ENCODE measurements at places on chromosomes 1 and 21. TPM values are rescaled to one million over a fixed set of nuclear protein-coding genes. Genes with fewer than 3 reads are reported as not detected.

Gene CNST
- 27.3 TPM for polyA plus RNA-seq

Gene KCNE2
- polyA plus RNA-seq: not detected

Gene SLC1A7
- polyA plus RNA-seq: 0.16 TPM

Gene PTPRF
- 10.5 TPM for polyA plus RNA-seq

Gene TNFRSF25
- 63.8 TPM for polyA plus RNA-seq

Gene PYHIN1
- 0.48 TPM for polyA plus RNA-seq

Gene PDE9A
- polyA plus RNA-seq: 19.9 TPM

Gene RPTN
- not detected for polyA plus RNA-seq

Gene AKNAD1
- polyA plus RNA-seq: 8.5 TPM

Gene KIF2C
- 0.48 TPM for polyA plus RNA-seq

Gene RPE65
- not detected for polyA plus RNA-seq

Gene ANKRD65
- polyA plus RNA-seq: 0.53 TPM

Gene LEPR
- polyA plus RNA-seq: 3.8 TPM

Gene ADGRB2
- polyA plus RNA-seq: 1.8 TPM

Gene MIXL1
- not detected for polyA plus RNA-seq

Gene LMX1A
- not detected for polyA plus RNA-seq

Gene FCRL6
- 0.26 TPM for polyA plus RNA-seq

Gene DTL
- polyA plus RNA-seq: 1.8 TPM

Gene TAL1
- polyA plus RNA-seq: 2.9 TPM

Gene TP73
- polyA plus RNA-seq: 0.03 TPM

Gene RCOR3
- 19.4 TPM for polyA plus RNA-seq

Gene FCER1G
- polyA plus RNA-seq: 127 TPM

Gene PROK1
- polyA plus RNA-seq: 6.2 TPM

Gene IKBKE
- 3.5 TPM for polyA plus RNA-seq

Gene CAMSAP2
- 22.6 TPM for polyA plus RNA-seq

Gene SYCP1
- not detected for polyA plus RNA-seq

Gene SLC35D1
- polyA plus RNA-seq: 1.9 TPM

Gene SYDE2
- polyA plus RNA-seq: 0.48 TPM

Gene NTRK1
- 13.6 TPM for polyA plus RNA-seq

Gene TBX19
- polyA plus RNA-seq: 1.2 TPM

Gene LAD1
- 0.17 TPM for polyA plus RNA-seq

Gene SFT2D2
- 3.5 TPM for polyA plus RNA-seq

Gene CIART
- 8.9 TPM for polyA plus RNA-seq

Gene RORC
- 1.7 TPM for polyA plus RNA-seq

Gene DMBX1
- polyA plus RNA-seq: not detected

Gene LCE3D
- not detected for polyA plus RNA-seq

Gene POU3F1
- 0.16 TPM for polyA plus RNA-seq

Gene RHCE
- polyA plus RNA-seq: not detected

Gene CPT2
- 79.5 TPM for polyA plus RNA-seq

Gene OR6N1
- polyA plus RNA-seq: not detected

Gene GRIK3
- 1.4 TPM for polyA plus RNA-seq
